ENCODE measurements at places on chromosomes 13 and 19.
A peak's percentile ranks its signal among the peaks of the same experiment; 100 is the strongest.

DNA sequence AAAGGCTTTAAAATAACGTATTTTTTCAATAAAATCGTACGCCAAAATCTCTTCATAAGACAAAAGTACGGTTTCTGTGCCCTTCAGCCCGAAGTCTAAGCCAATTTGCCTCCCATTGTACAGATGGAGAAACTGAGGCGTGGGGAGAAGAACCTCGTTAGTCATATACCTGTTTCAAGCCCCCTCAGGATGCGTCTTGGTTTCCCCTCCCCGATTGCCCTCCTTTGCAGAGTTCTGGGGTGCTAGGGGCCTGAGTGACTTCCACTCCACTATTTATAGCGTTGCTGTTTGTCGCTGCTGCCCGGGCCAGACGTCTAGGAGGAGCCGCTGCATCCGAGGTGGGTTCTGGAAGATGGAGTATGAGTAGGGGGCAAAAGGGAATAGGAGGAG, 2.3 kb upstream of the LTBP4 start:
- peak; percentile 36 for DNase-seq

GRCh38 chr13:80363890-80364503, 23.1 kb upstream of the SPRY2 start:
- DNase-seq, result no peak

- no peak for DNase-seq
These were observed 35.4 kb downstream of the COL4A2 start for GRCh38 chr13:110342474-110342873.

DNA sequence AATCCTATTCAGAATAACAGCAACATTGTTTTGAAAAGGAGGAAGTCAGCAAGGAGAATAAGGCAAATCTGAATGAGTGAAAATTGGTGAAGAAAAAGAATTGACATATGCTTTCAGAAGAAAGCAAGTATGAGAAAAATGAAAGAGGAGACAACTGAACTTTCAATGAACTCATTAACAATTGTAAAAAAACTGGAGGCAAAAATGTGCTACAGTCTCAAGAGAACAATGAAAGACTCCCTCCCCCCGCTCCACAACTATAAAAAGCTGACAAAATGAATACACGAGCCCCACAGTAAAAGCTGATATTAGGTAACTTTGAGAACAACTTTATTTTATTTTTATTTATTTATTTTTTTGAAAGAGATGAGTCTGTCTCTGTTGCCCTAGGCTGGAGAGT, 373.1 kb downstream of the DIAPH3 start:
- peak; percentile 48 for DNase-seq

DNA sequence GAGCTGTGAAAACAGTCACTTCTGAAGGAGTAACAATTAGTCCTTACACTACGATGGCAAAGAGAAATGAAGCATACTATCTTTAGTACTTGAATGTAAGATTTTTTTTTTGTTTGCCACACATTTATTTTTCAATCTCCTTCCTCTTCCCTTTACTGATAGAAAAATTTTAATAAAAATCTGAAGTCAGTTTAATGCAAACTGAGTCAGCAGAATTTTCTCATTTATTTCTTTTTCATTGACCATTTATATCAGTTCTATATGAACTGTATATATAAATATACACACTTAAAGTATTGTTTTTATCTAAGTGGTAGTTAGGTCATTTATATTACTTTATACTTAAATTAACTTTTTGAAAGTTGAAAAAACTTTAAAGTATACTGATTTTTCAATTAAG, 1009.1 kb upstream of the SPRY2 start:
- DNase-seq, result no peak

GRCh38 chr13:112624602-112625430, 36.9 kb upstream of the TUBGCP3 start:
- DNase-seq, result no peak

DNA sequence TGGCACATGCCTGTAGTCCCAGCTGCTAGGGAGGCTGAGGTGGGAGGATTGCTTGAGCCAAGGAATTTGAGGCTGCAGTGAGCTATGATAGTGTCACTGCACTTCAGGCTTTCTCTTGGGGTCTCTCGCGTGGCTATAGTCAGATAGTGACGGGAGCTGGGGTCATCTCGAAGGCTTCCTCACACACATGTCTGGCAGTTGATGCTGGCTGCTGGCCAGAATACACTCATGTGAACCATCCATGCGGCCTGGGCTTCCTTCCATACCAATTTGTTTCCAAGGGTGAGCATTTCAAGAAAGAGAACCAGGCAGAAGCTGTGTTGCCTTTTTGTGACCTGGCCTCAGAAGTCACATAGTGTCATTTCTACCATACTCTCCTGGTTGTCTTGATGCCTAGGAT, 26.4 kb downstream of the LEUTX start:
- no peak for DNase-seq

GRCh38 chr13:35978607-35979316, 152.4 kb downstream of the DCLK1 start:
- DNase-seq, result peak; percentile 91

- no peak for DNase-seq
These were observed 365.6 kb upstream of the SLC10A2 start for GRCh38 chr13:103431856-103432255.

- DNase-seq, result no peak
These were observed 167.6 kb upstream of the KLHL1 start for GRCh38 chr13:70275841-70276240.

DNA sequence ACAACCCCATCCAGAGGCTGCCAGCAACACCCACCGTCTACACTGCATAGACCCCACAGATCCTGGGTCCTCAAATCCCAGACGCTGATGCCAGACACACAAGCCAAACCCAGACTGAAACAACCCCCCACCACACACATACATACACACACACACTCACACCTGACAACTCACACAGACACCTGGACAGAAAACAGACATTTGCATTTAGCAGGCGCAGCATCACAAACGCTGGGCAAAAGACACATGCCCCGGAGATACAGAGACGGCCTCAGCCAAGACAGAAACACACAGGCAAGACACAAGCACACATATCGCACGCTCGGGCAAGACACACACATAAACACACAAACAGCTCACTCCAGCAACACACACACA, 1.3 kb downstream of the BBC3 start:
- DNase-seq, result peak; percentile 84

GRCh38 chr19:16621165-16621800, 6.7 kb downstream of the MED26 start:
- DNase-seq, result peak; percentile 9

- DNase-seq, result no peak
These were observed 44.3 kb downstream of the MUC16 start for GRCh38 chr19:8965887-8966286.

DNA sequence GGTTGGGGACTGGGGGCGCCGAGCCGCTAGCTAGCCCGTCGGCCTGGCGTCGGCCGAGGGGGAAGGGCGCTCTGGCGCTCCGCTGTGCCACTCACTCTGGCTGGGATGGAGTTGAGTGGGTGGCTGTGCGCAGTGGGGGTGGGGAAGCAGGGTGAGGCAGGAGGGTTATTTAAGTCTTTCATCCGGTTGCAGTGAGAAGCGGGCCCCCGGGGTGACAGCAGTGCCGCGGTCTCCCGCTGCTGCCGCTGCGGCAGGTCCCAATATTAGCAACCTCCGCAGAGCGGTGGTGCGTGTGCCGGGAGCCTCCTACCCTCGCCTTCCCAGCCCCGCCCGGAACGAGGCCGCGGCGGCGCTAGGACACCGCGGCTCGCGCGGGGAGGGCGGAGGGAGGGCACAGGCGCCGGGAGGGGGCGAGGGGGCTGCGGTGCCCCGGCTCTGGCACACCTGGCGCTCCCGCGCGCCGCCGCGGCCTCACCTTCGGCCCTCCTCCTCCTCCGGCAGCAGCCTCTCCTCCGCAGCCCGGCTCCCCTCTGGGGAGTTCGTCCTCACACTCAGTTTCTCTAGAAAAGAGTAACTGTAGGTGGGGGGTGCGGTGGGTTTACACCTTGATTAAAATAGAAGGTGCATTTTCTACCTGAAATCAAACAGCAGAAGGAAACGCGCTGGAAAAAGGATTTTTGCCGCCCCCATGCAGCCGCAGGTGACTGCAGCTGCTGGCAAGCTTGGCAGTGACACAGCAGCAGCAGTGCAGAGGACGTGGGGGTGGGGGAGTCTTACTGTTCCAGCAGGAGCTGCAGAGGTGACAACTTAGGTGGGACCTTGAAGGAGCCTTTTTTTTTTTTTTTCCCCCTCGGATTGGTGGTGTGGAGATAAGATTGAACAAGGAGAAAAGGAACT, 4.5 kb downstream of the FGF9 start:
- DNase-seq, result peak; percentile 83

- DNase-seq, result peak; percentile 84
These were observed at the start of gene RNF225 for GRCh38 chr19:58395220-58395978. Gene RNF225, plus strand, starts transcription at chr19:58395656. Its CDS starts 434 bp downstream, at chr19:58396090.

GRCh38 chr13:49219647-49220035, 497 bp upstream of the MLNR start:
- peak; percentile 90 for DNase-seq

- no peak for DNase-seq
These were observed 161.0 kb downstream of the SLITRK6 start for GRCh38 chr13:85638265-85638664.

DNA sequence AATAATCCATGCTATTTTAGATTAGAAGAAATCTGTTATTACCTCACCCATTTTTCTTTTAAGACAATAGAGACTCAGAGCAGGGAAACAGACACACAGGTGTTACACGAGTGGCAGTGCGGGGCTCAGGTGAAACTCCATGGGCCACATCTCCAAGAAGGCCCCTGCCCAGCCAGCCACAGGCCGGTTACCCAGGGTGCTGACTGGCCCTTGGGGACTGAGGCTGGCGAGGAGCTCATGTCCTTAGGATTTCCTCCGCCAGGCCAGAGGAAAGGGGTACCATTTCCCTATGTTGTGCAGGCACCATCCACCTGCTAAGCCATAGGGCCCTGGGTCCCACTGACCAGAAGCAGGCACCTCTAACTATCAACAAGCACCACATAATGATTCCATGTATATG, 10.6 kb downstream of the C19orf47 start:
- peak; percentile 46 for DNase-seq

DNA sequence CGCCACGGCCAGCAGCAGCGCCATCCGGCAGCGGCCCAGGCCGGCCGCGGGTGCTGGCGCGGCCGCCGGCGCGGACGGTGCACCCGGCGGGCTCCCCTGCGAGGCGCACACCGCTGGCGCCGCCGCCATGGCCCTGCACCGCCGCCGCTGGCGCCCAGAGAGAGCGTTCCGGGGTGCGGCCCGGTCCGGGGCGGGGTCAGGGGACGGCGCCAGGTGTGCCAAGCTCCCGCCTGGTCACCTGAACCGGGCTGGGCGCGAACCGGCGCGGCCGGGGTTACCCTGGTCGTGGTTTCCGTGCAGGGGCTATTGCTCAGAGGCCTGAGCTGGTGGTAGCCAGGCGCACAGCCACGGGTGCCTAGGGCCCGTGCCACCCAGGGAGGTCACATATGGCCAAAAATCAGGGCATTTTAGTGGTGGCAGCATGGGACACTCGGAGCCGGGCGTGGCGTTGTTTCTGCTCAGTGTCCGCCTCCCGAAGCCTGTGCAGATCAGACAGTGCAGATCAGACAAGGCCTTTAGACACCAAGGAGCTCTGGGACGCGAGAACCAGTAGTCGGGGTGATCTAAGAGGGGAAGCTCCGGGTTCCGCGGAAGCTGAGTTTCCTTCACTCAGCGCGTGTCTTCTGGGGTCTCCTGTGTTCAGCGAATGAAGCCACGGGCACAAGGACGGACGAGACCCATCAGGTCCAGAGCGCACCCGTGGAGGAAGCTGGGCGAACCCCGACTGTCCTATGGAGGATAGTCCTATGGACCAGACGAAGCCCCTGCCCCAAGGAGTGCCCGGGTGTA, at the start of gene TMEM238:
Gene TMEM238, minus strand, starts transcription at position 162 of the 789 bp plus-strand sequence. Its CDS starts 33 bp downstream, at position 129.
- DNase-seq, result peak; percentile 68

DNA sequence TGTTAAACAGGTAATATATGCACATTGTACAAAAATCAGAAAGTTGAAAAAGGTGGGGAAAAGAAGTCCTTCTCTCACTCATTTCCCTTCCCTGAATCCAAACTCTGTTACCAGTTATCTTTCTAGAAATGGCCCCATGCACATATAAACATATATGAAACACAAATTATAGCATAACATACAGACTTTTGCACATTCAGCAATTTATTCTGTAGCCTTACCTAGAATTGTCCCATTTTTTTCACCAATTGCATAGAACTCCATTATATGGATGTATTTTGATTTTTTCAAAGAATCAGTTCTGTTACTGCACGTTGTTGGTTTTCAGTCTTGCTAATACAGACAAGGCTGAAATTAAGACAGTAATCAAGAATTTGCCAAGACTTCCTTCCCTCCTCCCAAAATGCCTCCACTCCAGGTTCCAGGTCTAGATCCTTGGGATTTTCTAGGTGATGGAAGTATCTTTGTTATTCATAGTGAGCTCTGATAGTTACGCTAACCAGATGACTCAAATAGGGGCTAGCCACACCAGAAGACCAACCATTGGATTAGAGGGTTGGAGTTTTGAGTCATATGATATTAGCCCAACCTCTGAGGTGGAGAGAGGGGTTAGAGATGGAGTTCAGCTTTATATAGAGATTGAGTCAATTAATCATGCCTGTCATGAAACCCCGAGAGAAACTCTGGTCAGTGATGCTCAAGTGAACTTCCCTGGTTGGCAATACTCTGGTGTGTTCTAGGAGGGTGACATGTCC, 30.7 kb downstream of the GPR180 start:
- DNase-seq, result no peak

GRCh38 chr19:46824890-46825730, 25.5 kb downstream of the AP2S1 start:
- peak; percentile 6 for DNase-seq

GRCh38 chr13:102295316-102296048, 106.4 kb downstream of the FGF14 start:
- DNase-seq, result no peak

- DNase-seq, result no peak
These were observed 660.6 kb downstream of the EFNB2 start for GRCh38 chr13:105874814-105875213.

GRCh38 chr13:113860051-113860664, 3.7 kb downstream of the GAS6 start:
- DNase-seq, result no peak

GRCh38 chr13:106623799-106624460, 56.0 kb upstream of the ARGLU1 start:
- DNase-seq, result no peak

DNA sequence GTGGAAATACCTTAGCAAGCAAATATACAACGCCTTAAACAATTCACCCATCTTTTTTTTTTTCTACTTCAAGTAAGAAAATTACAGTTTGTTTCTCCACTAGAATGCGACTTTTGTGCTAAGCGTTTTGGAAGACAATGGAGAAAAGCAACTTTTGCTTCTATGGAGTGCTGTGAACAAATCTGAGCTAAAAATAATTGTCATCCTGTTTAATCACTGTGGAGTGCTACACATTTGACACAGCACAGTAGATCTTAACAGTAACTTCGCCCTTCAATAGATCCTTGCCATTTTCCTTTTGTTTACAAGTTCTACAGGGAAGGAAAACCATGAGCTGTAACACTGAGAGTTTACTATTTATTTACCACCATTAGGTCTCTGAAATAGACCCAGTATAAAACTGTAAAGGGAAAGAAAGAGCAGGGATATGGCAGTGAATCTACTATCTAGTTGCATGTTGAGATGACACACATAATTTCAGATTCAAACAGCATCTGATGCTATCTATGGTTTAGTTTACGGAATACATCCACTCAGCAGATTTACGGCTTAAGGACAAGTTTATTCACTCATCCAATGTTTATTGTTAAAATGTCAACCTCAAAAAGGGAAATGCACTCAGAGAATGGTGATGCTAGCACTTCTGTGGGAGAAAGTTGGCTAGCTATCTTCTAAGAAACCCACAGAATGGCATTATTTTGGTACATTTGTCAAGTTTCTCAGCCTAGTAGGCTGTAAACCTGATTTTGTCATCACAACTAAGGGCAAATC, 175.3 kb downstream of the VWA8 start:
- no peak for DNase-seq
